ENCODE measurements at places on chromosomes 3 and 15.

DNA sequence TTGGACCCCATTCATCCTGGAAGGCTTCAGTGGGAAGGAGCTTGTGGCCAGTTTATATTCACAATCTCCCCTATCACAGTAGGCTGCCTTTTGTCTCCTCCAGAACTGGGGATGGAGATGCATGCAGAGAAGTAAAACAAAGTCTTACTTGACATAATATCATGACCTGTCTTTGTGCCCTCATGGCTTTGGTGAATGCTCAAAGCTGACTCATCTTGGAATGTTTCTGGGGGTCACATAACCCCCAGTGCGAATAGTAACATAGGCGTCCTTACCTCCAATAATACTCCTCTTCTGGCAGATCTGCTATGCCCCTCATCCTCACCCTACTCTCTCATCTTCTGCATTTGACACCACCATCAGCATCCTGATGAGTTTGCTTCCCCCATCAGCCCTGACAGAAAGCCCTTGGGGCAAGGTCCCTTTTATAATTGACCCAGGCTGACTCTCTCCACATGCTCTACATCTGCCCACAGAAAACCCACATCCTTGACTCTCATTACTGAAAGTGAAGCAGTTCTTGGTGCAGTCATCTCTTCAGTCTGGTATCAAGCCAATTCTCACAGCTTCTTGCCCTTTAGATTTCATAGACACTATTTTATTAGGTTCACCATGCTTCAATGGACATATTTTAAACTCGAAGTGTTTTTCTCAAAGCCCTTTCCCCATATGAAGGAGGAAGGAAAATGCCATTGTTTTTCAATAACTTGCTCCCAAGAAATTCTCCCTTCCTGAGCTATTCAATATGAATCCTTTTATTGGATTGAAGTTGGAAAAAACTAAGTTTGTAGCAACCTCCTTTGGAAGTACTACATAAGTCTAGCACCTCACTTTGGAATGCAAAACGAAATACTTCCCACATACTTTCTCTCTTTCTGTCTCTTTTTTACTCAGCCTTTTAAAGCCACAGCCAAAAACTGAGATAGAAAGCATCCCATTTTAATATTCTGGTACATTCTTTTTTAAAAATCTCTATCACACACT, 36.6 kb downstream of the OSTN start:
- DNase-seq: no peak

DNA sequence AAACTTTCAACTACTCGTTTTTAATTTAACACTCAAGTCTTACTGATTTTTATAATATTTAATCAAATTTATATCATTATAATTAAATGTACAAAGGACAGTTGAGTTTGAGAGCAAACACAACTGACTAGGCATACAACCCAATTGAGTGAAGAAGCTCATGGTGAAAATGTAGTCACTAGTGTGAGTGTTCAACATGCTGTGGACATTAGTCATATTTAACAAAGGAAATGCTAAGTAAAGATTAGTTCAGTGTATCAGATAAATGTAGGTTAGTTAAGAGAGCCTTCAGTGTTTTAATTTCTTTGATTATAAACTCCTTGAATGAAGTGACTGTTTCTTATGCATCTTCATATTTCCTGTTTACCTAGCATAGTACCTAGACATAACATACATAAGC, 444.2 kb upstream of the GOLIM4 start:
- no peak for DNase-seq

- DNase-seq: no peak
Measured at GRCh38 chr3:50372349-50372748, 13.0 kb upstream of the TMEM115 start.

- DNase-seq: no peak
Measured at GRCh38 chr15:63395730-63396151, 14.1 kb upstream of the CA12 start.

DNA sequence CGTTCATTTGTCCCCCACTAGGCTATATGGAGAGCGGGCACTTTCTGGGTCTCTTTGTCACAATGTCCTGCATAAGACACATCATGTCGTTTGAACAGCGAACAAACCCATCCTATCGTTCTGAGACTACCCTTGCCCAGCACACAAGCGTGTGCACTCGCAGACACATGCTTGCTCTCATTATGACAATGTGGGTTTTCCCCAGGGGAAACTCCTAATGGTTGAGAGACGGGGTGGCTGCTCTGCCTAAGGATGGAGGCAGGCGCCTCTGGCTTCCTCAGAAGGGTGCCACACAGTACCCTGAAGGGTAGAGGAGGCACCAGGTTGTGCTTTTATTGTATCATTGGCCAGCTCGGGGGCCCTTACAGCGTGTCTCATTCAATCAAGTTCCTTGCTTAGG, 51.0 kb upstream of the MYZAP start:
- DNase-seq: no peak

- DNase-seq: no peak
Measured at GRCh38 chr3:28800203-28800602, 451.6 kb upstream of the AZI2 start.

DNA sequence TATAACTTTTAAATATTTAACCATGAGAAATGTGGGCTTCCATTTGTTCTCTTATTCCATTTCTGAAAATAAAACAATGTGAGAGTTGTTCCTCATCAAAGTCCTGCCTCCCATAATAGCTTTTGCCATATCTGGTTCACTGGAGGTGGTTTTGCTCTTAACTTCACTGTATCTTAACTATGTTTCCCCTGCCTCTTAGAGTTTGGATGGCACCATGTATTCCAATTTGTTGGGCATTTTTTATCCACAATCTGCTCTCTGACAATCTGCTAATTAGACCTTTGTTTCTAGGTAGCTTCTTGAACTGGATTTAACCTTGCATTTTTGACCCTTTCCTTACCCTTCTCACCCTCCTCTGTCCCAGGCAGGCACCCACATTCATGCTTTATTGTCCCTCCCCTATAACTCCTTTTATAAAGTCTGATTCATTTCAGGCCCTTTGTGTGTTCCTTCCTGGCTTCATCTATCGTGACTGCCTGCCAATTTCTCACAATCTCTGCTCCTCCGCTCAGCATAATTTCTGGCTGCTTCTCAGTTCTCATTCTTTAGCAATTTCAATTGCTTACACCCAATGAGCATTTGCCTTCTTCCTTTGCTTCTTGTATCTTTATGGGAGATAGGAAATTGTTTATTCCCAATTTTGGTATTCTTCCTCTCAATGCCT, 144.2 kb upstream of the ARHGEF26 start:
- DNase-seq: no peak

GRCh38 chr15:84804005-84804900, 12.9 kb upstream of the ALPK3 start:
- no peak for DNase-seq

DNA sequence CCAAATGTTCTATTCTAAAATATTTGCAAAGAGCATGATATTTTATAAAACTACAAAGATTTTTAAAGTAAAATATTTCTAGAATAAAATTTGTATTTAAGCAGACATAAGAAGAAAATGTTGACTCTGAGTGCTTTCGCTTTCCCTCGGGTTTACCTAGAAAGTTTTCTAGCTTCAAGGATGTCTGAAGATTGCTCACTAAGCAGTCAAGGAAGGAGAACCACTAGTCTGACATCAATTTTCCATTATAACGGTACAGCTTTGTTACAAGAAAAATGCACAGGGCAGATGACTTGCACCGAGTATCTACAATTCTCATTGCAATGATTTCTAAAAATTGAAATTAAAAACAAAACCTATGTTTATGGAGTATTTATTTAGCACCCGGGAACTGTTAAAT, 14.2 kb downstream of the GPR15 start:
- no peak for DNase-seq

GRCh38 chr3:14298442-14298841, 104.0 kb upstream of the SLC6A6 start:
- DNase-seq: no peak

DNA sequence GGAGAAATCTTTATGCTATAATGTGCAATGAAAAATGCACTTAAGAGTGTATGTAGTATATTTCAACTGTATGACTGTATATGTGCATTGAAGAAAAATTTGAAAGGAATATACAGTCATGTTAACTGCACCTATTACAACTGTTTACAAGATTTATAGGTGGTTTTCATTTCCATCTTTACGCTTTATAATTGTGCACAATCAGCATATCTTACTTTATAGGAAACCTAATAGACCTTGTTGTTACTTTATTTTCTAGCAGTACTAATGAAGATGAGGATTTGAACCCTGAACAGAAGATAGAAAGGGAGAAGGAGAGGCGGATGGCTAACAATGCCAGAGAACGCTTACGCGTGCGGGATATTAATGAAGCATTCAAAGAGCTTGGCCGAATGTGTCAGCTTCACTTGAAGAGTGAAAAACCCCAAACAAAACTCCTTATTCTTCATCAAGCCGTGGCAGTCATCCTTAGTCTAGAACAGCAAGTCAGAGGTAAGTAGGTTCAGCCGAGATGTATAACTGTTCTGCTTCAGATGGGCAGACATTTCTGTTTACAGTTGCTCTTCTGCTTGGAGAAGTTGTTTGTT, 103.4 kb upstream of the CGNL1 start:
- DNase-seq: no peak

- DNase-seq: no peak
Measured at GRCh38 chr3:128052595-128053351, 536 bp downstream of the SEC61A1 start.

- no peak for DNase-seq
Measured at GRCh38 chr3:127532561-127533203, 57.9 kb downstream of the TPRA1 start.
